Amygdala (tissue), 56 donors: ENCODE measurements at places on chromosomes 2 and 18.

- no peak for DNase-seq
Observed at GRCh38 chr18:51623653-51624052, 426.2 kb upstream of the MEX3C start.

DNA sequence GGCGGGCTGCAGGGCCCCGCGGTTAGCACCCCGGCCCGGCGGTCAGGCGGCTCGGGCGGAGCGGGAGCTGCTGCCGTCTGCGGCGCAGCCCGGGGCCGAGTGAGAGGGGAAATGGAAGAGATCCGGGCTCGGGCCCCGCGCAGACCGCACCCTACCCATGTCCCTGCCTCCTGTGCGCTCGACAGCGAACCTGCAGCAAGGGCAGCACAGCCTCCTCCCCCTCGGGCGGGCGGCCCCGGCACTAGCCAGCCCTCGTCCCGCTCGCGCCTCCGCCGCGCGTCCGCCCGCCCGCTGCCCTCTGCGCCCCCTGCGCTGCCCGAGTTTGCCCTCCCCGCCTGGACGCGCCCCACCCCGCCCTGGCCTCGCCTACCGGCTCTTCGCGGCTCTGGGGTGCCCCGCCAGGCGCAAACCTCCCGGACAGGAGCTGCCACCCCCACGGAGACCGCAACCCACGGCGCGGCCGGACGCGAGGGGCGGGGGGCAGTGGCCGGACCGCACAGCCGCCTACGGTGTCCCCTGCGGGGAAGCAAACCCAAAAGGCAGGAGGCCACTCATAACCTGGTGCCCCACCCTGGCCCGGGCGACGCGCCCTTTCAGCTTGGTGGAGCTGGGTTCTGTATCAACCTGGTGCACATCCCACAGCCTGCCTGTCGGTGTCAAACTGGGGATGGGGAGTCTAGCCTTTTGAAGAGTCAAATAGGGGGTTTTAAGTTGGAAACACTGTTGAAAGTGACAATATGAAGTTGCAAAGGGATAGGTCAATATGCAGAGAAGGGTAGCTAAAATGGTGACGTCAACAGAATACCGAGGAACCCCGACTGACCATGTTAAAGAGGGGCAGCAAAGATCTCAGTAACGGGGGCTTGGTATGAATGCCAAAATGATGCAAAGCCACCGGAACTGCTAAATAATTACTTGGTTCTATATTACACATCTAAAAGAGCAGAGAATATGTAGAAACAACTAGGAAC is at the start of gene IHH:
Gene IHH, minus strand, starts transcription at position 101 of the 971 bp plus-strand sequence. CDS start 454 bp downstream, outside the sequence.
- no peak for DNase-seq

GRCh38 chr2:108632332-108633160 is 86.7 kb upstream of the RANBP2 start:
- no peak for DNase-seq

DNA sequence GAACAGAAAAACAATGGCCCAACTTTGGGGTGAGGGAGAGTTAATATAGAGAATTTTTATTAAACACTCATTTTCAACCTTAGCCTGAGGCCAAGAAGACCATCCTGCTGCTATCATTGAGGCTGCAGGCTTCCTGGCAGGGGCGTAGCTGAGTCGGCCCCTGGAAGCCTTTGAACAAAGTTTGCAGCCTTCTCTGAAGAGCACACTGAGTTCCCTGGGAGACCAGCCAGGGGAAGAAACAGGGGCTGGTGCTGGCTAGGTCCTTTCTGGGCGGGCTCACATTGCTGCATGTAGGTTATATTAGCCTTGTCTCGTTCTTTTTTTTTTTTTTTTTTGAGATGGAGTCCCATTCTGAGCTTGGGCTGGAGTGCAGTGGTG is 126.8 kb upstream of the HS6ST1 start:
- DNase-seq = no peak

- no peak for DNase-seq
Observed at GRCh38 chr2:109124982-109125592, 3.9 kb upstream of the SH3RF3 start.

DNA sequence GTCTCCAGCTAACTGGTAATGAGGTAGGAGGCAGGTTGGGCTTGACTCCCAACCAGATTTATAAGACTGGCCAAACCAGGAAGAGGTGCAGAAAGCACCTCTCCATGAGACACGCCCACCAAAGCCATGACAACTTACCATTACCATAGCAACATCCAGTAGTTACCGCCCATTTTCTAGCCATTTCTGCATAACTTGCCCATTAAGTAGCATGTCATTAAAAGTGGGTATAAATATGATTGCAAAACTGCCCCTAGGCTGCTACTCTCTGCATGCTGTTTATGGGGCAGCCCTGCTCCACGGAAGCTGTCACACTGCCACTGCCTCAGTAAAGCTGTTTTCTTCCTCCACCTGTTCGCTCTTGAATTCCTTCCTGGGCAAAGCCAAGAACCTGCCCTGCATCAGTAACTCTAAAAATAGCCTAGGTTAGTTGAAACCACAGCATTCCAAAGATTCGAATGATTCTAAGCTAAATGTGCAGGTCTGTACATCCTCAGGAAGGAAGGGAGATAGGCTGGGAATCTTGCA is 131.9 kb downstream of the ATL2 start:
- no peak for DNase-seq

DNA sequence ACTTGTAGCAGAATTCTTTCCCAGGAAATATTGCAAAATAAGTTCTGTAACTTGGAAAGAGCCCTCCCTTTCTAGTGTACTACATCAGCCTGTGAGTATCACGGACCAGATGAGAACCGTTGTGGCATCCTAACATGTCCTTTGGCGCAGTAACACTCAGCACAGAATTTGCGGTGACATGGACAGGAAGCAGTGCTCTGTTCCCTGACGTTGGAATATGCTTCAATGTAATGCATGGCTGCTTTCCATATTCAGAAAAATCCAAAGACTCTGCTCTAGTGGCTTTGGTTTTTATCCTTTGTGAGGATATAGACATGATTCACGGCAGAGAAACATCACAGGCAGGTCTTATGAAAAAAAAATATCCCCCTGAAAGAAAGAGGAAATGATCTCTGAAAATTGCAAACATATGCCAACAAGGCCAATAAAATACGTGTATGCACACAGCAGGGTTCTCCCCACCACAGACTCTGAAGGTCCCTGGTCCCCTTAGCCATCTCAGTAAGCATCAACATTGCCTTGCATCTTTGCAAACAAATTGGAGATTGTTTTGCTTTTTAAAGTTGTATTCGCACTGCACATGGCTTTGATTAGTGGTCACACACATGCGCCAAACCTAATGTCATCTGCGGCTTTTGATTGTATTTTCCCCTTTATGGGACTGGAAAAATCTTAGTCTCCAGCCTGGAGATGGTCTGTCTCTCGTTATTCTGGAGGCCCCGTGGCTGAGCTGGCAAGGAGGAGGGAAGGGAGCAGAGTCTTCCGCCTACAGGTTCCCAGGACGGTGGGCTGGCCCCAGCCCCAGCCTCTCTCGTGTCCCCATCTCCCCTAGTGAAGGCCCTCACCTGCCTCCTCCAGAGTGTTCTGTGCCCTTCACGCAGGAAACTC is 122.9 kb downstream of the COPS8 start:
- DNase-seq = no peak

DNA sequence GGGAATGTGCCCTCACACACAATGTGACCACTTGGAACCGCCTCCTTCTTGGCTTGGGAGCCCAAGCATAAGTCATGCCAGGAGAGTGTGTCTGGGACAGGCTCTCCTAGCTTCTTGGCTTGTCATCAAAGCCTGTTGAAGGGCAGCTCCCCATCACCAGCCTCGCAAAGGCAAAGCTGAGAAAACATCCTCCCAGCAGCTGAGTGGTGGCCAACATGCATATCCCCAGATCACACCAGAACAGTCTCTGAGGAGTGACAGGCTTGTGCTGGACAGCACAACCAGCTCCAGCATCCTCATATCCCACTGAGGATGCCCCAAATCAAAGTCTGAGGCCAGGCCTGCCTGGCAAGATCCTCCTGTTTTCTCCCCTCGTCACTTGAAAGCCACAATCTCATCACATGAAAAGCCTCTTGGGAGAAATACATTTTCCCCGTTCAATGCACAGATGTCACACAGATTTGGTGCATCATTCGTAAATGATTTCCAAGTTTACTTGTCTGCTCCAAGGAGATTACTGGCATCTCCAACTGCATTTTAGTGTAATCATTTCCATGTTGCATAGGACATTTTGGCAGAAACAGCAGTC is 269.3 kb downstream of the TTC32 start:
- no peak for DNase-seq

GRCh38 chr2:6970976-6971480 is 53.8 kb downstream of the RNF144A start:
- no peak for DNase-seq

DNA sequence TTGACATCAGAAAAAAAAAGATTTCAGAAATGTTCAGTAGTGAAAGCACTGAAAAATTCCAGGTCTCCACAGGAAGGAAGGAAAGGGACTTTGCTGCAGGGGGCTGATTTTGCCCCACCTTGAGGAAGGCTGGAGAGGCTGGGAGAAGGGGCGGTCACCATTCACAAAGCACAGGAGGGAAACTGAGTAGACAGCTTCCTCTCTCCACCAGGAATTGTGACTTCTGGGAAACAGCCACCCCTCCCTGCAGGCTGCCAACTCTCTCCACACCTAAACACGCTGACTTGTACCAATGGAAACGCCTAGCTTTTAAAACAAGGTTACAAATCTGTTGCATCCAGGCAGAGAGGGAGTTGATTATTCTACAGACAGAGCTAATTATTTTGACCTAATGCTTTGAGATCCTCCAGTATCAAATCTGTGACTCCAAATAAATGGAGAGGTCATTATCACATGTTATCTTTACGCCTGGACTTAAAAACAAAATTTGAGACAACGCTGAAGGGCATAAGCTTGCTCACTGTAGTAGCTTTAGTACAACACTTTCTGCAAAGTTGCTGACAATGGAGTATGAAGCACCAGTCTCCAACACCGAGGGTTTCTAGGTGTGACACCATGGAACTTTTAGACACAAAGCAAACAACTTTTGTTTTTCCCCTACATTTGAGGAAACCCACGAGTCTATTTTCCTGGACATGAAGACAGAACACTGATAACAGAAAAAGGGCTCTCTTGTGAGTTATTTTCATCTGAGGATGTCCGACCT is 42.7 kb downstream of the EPHA4 start:
- DNase-seq = no peak

- no peak for DNase-seq
Observed at GRCh38 chr2:121375621-121376159, 90.7 kb upstream of the TFCP2L1 start.
